ENCODE measurements at places on chromosomes 3 and 15.

GRCh38 chr3:8301977-8302735 is 199.5 kb upstream of the LMCD1 start:
- DNase-seq, result no peak

DNA sequence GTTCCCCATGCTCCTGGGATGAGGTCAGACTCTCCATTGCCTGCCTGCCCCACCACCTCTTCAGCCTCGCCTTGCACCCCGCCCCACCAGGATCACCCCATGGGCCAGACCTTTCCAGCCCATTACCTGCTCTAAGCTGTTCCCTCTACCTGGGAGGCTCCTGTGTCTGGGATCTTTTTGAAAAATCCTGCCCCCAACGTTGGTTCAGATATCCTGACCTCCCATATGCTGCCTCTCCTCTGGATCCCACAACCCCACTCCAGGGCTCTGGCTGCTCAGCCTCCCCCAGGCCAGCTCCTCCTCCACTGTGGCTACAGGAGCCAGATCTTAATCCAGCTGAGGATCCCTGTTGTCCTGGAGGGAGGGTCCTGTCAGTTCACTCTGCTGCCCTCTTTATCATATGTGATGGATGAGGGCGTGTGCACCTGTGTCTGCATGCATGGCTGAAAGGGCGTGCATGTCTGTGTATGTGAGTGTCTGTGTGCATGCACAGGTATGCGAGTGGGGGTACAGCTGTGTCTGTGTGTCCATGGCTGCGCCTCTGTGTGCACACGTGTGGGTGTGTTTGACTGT is 21.7 kb upstream of the ALAS1 start:
- no peak for DNase-seq

- DNase-seq, result no peak
Observed at GRCh38 chr3:178849199-178849910, 222.3 kb downstream of the ZMAT3 start.

GRCh38 chr3:184914628-184915027 is 102.7 kb downstream of the VPS8 start:
- DNase-seq, result no peak

GRCh38 chr3:59430341-59430740 is 380.5 kb upstream of the CFAP20DC start:
- no peak for DNase-seq

- no peak for DNase-seq
Observed at GRCh38 chr3:141286856-141287255, 55.2 kb downstream of the PXYLP1 start.

DNA sequence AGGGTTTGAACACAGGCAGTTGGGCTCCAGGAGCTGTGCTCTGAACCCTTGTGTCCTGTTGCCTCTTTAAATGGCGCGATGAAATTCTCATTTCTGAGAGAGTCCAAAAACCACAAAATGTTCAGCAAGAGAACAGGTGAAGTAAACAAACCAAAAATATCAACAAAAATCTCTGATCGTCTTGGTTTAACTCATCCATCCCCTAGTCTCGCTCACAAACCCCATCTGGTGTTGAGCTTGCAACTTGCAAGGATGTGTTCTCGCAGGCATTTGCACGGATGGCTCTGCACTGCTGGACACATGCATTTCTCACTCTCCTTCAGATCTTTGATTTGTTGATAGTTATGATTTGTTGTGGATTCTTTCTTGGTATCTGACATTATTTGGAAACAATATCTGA is 31.1 kb downstream of the FAH start:
- DNase-seq, result no peak

- DNase-seq, result no peak
Observed at GRCh38 chr3:148943506-148944205, 47.7 kb upstream of the GYG1 start.

DNA sequence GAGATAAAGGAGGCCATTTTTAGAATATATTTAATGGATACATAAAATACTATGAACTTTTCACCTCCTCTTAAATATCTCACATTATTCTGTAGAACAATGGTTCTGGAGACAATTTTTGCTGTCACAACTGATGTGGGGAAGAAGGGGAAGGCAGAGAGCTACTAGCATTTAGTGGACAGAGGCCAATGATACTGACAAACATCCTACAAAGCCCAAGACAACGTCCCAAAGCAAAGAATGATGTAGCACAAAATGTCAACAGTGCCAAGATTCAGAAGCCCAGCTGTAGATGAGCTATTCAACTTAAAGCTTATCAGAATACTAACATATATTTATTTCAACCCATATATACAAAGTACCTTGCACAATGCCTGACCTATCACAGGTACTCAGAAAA is 1069.4 kb downstream of the ROBO1 start:
- DNase-seq, result no peak

DNA sequence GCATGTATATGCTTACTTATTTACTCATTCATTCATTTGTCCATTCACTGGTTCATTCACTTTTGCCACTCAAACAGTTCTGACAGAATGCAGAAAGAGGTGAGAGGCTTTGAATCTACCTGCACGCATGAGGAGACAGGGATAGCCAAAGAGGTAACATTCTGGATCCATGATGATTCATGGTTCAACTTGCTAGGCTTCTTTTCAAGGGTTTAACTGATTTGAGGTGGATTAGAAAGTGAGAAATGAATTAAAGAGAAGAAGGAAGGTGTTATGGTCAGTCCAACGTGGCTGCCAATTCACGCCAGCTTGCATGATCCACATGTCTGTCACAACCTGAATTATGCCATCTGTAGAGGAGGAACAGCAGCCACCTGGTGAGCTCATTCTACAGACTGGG is 260.6 kb downstream of the ARRDC4 start:
- DNase-seq, result no peak

- no peak for DNase-seq
Observed at GRCh38 chr3:73663495-73663894, 38.8 kb upstream of the PDZRN3 start.

DNA sequence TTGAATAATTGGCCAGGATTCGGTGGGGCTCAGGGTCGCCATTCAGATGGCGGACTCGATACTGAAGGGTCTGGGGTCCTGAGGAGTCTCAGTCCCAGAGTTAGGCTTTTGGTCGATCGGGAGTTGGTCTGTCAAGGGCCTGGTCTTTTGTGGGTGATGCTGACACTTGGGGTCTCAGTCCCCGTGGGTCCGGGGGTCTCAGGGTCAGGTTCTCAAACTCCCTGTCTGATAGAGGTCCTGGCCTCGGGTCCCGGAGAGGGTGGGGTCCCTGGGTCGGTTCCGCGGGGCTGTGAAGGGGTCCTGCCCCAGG is 467 bp downstream of the NCKIPSD start:
- DNase-seq, result no peak

DNA sequence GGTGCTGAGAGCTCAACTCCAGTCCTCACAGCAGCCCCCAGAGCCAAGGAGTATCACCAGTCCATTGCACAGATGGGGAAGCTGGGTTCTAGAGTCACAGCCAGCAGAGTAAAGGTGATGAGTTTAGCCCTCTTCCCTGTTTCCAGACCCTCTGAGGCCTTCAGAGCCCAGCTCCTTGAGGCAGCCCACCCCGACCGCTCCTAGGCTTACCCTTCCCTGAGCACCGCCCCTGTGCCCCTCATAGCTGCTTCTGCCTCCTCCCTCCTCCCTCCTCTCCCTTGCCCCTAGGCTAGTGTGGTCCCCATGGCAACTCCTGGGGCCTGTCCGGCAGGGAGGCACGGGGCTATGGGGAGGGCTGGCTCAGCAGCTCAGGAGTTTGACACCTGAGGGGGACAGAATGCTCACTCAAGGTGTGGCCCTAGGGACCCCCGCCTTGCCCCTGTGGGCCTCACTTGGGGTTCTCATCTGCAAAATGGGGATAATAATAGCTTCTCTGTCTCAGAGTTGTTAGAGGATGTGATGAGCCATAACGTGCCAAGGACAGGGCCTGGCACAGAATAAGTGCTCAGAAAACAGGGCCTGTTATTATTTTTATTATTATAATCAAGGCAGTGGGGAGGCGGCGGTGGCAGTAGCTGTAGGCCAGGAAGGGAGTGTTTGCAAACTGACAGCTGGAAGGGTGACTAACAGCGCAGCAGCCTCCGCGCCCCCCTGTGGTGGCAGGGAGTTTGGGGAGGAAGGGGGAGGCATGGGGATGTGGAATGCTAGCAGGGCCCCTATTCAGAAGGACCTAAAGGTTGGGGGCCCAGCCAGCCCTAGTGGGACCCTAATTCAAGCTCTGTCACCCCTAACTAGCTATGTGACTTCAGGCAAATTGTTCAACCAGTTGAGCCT is 11.5 kb downstream of the CSK start:
- peak; percentile 65 for DNase-seq

GRCh38 chr3:4309491-4310128 is 6.4 kb downstream of the SETMAR start:
- no peak for DNase-seq

DNA sequence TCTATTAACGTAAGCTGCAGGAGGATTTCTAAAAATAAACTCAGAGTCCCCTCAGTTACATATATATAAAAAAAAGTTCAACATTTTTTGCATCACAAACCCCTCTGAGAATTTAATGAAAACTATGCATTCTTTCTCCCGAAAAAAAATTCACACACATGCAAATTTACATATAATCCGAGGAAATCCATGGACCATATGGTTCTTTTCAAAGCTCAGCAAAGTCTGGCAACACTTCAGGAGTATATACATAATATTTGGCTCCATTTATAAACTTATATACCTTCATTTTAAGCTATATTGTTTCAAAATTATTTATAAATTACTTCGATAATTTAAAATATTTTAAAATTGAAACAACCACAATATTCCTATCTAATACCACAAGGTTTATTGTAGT is 140.7 kb upstream of the PLXND1 start:
- DNase-seq, result no peak

DNA sequence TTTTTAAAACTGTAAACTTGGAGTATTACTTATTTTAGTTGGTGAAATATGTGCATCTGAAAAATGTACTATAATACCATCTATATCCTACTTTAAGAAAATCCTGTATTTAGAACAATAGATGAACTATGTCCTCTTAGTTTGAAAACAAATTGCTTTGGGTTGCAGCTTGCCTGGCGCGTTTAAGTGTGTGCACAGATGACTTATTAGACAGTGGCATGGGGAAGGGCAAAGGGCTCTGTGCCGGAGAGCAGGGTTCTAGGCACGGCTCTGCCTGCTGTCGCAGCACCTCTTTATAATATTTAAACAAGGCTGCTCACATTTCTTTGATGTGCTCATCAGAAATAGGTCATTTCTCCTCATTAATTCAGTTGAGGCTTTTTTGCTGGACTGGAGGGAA is 10.0 kb downstream of the PXK start:
- no peak for DNase-seq

DNA sequence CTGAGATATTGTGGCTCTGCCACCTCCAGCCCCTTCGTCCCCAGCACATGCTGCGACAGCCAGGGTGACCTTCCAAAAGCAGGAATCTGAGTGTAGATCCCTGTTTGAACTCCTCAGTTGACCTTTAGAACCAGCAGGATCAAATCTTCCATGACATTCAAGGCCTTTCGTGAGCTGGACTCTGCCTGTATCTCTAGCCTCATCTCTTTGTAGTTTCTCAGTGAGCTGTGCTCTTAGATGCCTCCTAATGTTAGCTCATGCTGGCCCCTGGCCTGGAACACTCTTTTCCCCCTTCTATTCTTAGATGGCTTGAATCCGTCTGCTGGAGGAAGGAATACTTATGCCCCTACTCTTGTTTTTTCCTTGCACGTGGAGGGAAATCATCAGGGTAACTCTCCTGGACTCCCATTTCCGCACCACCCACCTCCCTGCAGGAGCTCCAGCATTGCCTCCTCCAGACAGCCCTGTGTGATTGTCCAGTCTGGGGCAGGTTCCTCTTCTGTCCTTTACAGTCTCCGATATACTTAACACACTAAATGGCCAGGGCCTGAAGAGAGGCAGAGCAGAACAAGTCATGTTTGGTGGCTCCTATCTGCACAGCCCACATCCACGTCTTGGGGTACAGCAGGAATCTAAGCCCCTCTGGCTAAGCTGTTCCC is 26.7 kb upstream of the CHRNB4 start:
- DNase-seq, result no peak

- DNase-seq, result peak; percentile 52
Observed at GRCh38 chr15:69576035-69576526, 123.5 kb downstream of the RPLP1 start.

- DNase-seq, result no peak
Observed at GRCh38 chr15:29451201-29451781, 181.7 kb upstream of the NSMCE3 start.

DNA sequence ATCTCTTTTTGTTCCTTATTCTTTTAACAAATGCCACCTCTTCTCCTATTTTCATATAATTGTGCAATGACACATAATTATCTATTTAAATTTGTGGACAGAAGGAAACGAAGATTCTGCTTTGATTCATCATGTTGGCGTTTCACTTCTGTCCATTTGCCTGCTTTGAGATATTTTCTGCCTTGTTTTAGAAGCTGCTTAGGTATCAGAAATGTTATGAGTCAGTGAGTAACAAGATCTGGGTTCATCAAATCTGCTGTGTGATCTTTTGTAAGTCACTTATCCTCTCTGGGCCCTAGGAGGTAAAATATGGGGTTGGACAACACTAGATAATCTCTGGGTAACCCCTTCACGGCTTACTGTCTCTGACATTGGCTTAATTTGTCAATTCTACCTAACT is 7.3 kb upstream of the MINDY4B start:
- no peak for DNase-seq

GRCh38 chr15:38868326-38869114 is 303.9 kb upstream of the RASGRP1 start:
- DNase-seq, result no peak

GRCh38 chr3:69715204-69715603 is 24.1 kb upstream of the MITF start:
- no peak for DNase-seq

DNA sequence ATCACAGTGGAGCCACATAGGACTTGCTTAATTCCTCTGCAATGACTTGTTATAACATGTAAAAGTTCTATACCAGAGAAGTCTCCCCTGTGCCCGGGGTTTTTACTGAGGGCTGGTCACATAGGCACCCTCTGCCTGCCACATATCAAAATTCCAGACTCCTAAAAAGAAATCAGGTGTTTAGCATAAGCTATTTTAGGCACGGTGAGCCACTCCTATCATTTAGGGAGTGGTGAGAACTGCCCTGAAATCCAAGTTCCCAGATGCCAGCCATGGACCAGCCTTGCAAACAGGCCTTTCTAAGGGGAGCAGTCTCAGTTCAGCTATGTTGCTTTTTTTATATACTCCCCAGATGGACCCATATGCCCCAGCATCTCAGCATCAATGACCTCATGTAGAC is 130.3 kb downstream of the THSD4 start:
- DNase-seq, result no peak

GRCh38 chr15:36903922-36904556 is 196.3 kb downstream of the MEIS2 start:
- DNase-seq, result no peak

DNA sequence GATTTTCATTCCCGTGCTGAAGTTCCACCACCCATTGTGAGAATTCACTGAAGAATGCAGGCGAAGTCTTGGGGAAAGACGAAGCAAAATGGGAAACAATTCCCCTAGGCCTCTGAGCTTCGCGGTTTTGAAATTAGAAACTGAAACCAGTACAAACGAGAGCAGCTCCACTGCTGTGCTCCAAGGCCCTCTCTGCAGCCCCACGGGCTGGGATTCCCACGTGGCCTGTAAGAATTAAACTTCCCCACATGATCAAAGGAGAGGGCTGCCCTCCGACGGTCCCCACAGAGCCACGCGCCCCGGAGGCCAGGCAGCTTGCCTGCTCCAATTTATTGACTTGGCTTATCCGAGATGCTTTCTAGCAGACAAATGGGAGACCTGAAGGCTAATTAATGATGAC is 144.0 kb downstream of the GREM1 start:
- no peak for DNase-seq

- DNase-seq, result no peak
Observed at GRCh38 chr3:18283680-18284079, 141.5 kb downstream of the SATB1 start.

GRCh38 chr3:24683633-24684384 is 189.2 kb upstream of the THRB start:
- DNase-seq, result no peak

Measured in stimulated activated CD8-positive, alpha-beta memory T cell treated with anti-CD3 and anti-CD28 coated beads, Interleukin-4, amount 100 ng/mL, for 24 hours (primary cell).